ENCODE measurements at places on chromosomes 1 and 21.

- no peak for DNase-seq
Measured at GRCh38 chr1:59952065-59952464, 25.5 kb upstream of the CYP2J2 start.

- DNase-seq: no peak
Measured at GRCh38 chr1:208242146-208242545, 2.0 kb downstream of the PLXNA2 start.

- DNase-seq: no peak
Measured at GRCh38 chr1:7727809-7728471, 43.2 kb upstream of the VAMP3 start.

- DNase-seq: no peak
Measured at GRCh38 chr1:47219590-47220220, 12.3 kb downstream of the TAL1 start.

DNA sequence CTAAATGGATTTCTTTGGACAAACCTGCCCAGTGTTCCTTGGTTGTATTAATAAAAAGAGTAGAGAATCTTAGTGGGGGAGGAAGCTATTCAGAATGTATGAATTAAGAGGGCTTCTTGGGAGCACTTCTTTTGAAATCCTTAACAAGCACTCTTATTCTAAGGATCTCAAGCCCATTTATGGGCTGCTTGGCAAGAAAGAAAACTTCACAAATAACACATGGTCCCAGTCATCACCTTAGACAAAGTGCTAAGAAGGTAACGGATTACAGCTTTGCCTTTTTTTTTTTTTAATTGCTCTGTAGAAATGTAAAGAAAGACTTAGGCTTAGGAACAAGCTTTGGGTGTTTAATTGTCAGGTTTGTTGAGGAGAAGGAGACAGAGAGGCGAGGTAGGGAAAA, 76.6 kb upstream of the IPO9 start:
- no peak for DNase-seq

GRCh38 chr1:15296585-15297321, 49.7 kb downstream of the FHAD1 start:
- DNase-seq: no peak

- DNase-seq: no peak
Measured at GRCh38 chr1:155128755-155129473, 1.2 kb downstream of the EFNA1 start.

- DNase-seq: no peak
Measured at GRCh38 chr1:153336650-153337049, 12.0 kb downstream of the PGLYRP4 start.

DNA sequence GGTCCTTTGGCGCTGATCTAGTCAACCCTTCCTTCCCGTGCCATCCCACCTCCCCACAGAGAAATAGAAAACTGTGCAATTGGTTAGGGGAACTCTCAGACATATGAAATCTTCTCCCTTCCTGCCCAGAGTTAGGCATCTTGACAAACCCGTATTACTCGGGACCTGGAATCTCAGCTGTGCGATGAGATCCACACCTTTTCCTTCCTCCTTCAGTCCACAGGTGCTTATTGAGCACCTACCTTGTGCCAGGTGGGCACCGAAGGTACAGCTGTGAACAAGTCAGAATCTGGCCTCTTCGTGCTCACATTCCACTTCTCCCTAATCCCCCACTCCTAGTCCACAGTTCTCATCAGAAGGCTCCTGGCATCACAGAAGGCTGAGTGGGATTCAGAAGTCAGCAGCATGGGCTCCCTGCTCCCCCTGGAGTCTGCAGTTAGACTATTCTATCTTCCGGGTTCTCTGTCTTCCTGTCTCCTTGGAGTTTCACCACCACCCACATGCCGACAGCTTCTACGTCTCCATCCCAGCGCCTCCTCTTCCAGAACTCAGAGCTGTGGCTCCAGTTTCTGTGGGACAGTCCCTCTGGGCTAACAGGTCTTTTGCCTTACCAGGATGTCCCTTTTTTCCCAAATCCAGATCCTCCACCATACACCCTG, 23.0 kb downstream of the KNCN start:
- no peak for DNase-seq

DNA sequence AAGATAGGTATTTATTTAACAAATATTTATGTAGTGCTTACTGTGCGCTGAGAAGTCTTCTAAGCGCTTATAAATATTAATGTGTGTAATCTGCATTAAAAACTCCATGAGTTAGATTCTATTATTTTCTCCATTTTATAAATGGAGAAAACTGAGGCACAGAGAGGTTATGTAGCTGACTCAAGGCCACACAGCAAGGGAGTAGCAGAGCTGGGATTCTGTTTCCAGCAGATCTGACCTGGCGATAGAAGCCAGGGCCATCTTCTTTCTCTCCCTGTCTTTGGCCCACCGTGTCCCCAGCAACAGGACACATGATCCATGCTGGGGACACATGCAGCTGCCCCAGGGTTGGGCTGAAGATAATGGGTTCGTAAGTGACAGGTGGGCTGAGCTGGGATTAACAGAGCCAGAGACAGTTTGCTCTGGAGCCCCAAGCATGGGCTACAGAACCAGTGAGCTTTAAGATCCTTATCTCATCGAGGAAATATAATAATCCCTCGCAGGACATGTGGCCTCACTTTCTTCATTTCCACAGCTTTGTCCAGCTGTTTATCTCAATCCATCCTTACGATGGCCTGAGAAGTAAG, 30.3 kb downstream of the IGSF21 start:
- no peak for DNase-seq

- DNase-seq: no peak
Measured at GRCh38 chr1:155940482-155940992, 901 bp upstream of the RXFP4 start.

DNA sequence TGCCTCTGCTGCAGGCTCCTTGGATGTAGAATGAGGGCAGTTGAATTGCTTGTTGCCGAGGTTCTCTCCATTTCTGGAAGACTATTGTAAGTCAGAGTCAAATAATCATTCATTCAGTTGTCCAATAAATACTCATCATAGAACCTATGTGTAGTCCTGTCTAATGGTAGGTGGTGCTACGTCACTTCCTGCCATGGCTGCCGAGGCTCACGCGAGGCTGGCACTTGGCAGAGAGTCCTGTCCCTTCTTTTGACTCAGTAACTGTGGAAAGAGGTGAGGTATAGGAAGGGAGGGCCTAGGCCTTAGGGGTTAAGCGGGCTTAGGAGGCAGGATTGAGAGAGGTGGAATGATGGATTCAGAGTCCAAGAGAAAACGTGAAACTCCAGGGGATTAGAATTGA, 9.7 kb downstream of the ADARB1 start:
- no peak for DNase-seq

DNA sequence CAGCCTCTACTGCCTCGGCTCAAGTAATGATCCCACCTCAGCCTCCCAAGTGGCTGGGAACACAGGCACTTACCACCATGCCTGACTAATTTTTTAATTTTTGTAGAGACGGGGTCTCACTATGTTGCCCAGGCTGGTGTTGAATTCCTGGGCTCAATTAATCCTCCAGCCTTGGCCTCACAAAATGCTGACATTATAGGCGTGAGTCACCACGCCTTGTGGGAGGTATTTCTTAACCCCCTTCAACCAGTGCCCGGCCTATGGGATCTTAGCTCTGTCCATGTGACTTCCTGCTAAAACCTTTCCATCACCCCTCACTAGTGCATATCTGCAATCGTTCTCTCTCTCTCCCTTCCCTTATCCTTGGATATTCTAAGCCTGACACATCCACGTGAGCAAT, 86.4 kb downstream of the FOXD2 start:
- DNase-seq: no peak

DNA sequence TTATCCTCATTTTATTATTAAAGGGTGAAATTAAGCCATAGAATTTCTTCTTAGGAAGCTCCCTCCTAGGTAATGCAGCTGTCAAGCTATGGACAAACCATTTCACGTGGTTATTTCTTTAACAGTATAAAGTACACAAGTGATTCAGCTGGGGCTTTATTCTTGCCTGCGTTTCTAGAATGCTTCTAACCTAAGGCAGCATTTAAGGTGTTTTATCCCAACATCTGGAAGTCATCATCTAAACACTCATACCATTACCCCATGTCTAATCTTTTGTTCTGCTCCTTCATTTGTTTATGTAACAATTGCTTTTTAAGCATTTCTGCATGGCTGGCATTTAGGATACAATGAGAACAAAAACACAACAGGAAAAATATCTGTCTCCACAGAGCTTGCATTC, 829.2 kb upstream of the ADAMTS5 start:
- no peak for DNase-seq

DNA sequence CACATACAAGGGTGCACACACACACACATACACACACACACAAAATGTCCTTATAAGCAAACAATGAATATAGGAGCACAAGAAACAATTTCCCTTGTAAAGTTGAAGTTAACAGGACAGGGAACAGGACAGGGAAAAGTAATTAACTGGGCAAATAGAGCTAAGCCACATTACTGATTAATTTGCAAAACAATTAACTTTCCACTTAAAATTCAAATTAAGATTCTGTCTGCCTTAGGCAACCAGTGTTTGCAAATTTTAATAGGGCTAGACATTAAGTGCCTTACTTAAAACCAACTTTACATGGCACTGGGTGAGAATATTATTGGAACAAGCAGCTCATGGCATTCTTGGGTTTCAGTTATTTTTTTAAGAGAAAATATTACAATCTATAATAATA, 6.8 kb upstream of the CLDN8 start:
- DNase-seq: no peak

- no peak for DNase-seq
Measured at GRCh38 chr1:157154940-157155514, 16.8 kb upstream of the ETV3 start.

- DNase-seq: no peak
Measured at GRCh38 chr1:64917328-64917861, 49.0 kb downstream of the JAK1 start.

GRCh38 chr21:44094832-44095231, 12.4 kb upstream of the PWP2 start:
- no peak for DNase-seq

GRCh38 chr1:18020021-18020817, 87.4 kb upstream of the IGSF21 start:
- DNase-seq: no peak

GRCh38 chr1:63728611-63729226, 45.1 kb upstream of the ROR1 start:
- no peak for DNase-seq

- no peak for DNase-seq
Measured at GRCh38 chr1:235892202-235892601, 25.5 kb upstream of the LYST start.

GRCh38 chr1:1680031-1680911, 12.3 kb downstream of the SLC35E2B start:
- DNase-seq: no peak

- no peak for DNase-seq
Measured at GRCh38 chr1:161499099-161500039, 5.9 kb upstream of the FCGR2A start.

DNA sequence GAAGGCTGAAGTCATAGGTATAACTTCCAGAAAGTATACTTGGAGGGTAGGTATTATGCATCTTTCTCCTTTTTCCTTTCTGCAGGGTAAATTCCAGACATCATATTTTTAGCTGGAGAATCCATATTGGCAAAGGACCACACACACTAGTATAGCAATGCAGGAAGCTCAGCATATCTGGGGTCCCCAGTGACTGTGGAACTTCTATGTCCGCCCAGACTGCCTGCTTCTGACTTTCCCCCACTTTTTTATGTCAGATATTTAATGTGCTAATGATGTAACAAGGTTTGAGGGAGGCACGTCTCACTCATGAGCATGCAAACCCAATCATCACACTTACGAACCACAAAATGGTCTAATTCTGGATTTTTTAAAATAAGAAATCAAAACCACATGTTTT, 90.4 kb downstream of the BACH1 start:
- DNase-seq: no peak

DNA sequence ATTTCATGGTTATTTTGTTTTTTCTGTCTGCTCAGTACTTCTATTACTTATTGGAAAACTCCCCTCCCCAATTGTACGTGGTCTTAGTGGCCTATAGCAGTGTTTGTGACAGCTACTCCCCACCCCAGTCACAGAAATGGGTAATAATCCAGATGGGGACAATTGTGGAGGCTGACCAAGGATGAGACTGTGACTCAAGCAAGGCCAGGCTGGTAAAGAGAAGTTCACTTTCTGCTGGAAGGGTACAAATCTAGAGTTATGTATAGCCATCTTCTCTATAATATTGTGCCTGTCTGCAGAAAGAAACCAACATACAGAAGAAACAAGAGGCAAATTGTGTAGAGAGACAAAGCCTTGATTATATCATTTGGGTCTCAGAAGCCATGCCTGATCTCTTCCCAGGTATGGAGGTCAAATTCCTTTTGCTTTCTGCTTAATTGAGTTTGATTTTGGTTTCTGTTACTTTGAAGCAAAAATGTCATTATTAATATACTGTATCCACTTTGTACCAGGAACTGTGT, 270.4 kb downstream of the HLX start:
- DNase-seq: no peak

DNA sequence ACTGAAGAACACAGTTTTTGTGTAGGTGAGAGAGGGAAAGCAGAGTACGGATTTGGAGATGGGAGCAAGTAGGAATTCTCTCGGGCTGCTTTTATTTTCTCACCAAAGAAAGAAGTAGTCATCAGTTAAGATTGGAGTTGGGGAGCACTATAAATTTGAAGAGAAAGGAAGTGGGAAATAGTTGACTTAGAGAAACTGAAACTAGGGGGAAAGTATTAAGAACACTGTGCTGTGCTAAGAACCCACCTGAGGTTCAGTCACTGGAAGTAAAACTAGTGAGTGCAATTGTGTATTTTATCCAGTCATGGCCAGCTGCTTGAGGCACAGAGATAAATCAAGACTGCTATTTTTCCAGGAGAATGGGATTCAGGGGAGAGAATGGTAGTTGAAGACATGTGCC, 37.4 kb downstream of the CLCC1 start:
- DNase-seq: no peak

GRCh38 chr1:225733254-225733653, 44.4 kb upstream of the SRP9 start:
- DNase-seq: no peak

DNA sequence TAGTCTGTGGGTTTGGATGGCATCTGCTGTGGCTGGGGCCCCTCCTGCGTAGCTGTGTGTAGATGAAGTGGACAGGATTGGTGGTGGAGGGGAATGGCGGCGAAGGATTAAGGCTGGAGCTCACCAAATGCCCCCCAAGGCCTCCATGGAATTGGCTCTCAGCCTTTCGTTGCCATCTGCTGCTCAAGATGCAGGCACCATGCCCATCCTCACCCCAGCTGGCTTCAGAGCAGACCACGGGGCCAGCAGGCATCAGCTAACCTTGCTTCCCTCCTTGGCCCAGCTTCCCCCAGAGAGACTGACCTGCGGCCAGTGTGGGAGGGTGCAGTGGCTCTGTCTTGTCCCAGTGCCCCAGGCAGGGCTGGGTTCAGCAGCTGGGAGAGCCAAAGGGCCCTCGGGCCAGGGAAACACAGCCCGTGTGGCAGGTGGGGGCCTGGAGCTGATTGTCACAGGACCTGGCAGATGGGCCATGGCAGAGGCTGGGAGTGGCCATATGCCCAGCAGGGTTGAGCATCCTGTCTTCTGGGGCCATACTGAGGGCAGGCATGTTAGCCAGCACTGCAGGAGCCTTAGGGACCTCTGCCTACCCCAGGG, 66.8 kb upstream of the ACTL8 start:
- DNase-seq: no peak

DNA sequence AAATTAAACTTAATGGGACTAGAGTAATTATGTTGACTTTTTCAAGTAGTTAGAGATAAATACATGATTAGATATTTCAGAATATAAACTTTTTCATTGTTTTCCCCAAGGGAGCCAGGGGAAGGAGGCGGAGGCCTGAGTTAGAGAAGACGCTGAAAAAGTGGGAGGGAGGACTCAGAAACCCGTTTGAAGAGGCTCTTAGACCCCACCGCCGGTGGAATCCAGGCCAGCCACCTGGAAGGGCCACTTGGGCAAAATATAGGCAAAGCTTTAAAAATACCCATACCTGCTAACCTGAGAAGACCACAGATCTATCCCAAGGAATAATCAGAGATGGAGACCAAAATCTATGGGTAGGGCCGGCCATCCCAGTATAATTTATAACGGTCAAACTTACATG, 242.6 kb downstream of the PTPRU start:
- DNase-seq: no peak

Data from NCI-H748 treated with DMSO at 0.1 percent for 48 hours (cell line).